ENCODE measurements at places on chromosomes 2 and 18. TPM values are rescaled to one million over a fixed set of nuclear protein-coding genes. Genes with fewer than 3 reads are reported as not detected.

DNA sequence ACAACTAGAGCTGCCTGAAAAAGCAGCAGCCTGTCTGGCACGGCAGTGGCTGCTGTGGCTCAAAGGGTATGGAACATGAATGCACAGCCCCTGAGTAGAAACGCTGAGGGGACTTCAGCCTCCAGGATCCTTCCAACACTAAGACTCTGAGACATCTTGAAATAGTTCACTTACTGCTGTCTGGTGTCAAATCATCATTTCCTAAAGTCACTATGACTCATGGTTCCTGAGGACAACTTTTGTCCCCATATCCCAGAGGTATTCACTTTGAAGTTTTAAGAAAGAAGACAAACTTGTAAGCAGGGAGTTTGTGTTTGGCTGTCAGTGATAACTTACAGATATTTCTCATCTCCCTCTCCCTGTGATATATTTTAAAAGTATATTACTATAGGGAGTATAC, 33.3 kb upstream of the NEB start:
- no peak for DNase-seq

The THADA gene
- total RNA-seq, result 46.8 TPM

The CD8B2 gene
- total RNA-seq, result not detected

DNA sequence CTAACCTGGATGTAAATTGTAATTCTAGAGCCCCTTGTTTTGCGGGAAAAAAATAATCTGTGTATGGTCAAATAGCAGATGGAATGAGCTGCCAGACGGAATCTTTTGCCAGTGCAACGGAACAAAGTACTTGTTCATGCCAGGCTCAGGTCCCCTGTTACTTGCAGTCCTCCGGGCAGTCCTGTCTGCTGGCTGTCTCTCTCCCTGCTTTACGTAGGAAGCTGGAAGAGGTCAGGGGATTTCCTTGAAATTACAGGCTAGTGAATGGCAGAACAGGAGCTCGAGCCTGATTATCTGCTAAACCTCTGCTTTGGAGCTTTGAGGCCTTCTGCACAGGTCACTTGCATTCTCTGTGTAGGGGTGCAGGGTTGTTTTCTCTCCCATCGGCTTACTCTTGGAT, 54.8 kb downstream of the LRRFIP1 start:
- no peak for DNase-seq

The GKN1 gene
- total RNA-seq, result not detected

GRCh38 chr2:96538487-96539214, 2.1 kb downstream of the ARID5A start:
- DNase-seq, result peak; percentile 71

- DNase-seq, result no peak
Observed at GRCh38 chr18:48022021-48022420, 91.6 kb upstream of the SMAD2 start.

The PTH2R gene
- total RNA-seq, result not detected

The MAPRE3 gene
- total RNA-seq, result 51.8 TPM

DNA sequence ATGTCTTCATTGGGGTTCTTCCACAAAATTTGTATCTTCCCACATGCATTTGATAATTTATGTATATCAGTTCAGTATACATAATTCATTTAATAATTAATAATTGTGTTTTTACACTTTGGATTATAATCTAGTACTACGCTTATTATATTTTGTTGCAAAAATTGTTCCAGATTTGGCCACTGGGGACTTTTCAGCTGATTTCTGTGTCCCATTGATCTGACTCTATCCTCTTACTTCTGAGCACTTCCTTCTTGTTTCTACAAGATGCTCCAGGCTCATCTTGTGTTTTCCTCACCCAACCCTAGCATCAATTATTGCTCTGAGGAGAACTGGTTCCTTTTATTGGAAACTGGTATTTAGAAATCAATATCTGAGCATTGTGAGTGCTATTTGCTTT, 215.3 kb upstream of the CDH19 start:
- DNase-seq, result no peak

The HOXD11 gene
- total RNA-seq, result not detected

DNA sequence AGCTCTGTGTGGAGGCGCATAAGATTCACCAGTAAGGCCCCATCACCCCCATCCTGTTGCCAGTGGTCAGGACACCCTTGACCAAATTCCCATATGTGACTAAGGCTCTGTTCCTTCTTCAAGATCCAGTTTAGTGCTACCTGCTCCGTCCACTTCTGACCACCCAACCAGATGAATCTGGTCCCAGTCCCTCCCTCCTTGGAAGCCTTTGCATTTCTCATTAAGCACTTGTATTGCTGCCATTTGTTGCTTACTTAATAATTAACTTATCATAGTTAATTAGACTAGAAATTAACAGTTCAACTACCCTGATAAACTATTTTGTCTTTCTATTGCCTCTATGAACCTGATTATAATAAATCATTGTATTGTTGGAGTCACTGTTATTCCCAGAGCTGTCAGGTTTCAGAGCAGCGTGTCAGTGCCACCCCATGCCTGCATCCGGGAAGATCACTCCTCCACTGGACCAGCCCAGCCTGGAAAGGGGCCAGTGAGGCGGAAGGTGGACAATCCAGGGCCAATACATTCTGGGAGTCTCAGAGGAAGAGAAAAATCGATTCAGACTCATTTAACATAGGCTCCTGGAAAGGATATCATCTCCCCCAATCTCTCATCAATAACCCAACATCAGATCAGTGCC, 9.5 kb upstream of the NAT8 start:
- no peak for DNase-seq

The EVX2 gene
- not detected for total RNA-seq

- no peak for DNase-seq
Observed at GRCh38 chr2:111671426-111672150, 212.4 kb downstream of the ANAPC1 start.

GRCh38 chr2:204743393-204743960, 198.2 kb downstream of the PARD3B start:
- no peak for DNase-seq

DNA sequence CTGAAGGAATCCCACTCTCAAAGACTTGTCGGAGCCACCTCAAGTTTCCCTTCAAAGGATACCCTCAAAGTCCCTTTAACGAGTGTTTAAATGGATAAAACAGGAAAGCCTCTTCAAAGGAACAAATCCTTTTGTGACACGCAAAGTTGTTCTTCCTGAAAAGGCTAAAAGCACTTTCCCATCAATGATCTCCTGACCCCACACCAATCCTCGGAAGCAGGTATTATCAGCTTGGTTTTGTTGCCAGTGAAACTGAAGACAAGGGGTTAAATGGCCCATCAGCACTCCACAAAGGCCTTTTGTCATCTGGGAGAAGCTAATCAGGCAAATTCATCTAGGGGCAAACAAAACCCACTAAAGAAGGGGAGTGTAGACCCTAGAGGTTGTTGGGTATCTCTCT, 418.0 kb upstream of the ID2 start:
- DNase-seq, result no peak

DNA sequence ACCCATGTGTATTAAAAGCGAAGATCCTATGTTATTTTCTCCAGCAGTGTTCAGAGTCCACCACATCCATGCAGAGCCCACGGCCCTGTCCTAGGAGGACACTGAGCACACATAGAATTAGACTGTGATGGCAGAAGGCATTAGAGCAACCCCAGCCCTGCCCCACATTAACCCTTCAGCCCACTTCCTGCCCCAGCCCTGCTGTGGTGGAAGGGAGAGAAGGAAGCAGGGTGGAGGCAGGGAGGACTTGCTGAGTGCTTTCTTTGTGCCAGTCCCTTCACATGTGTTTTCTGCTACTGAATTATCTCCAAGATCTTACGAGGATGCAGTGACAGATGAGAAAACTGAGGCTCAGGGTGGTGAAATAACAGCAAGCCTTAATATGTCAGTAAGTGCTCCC, 339.0 kb downstream of the SMAD2 start:
- DNase-seq, result no peak

The IKZF2 gene
- 6.4 TPM for total RNA-seq

GRCh38 chr2:216803791-216804190, 56.1 kb downstream of the TNP1 start:
- DNase-seq, result no peak

- DNase-seq, result no peak
Observed at GRCh38 chr2:76579911-76580310, 869.2 kb upstream of the GCFC2 start.

- DNase-seq, result no peak
Observed at GRCh38 chr2:127185705-127186104, 34.4 kb downstream of the CYP27C1 start.

GRCh38 chr2:37039580-37039979, 44.6 kb downstream of the HEATR5B start:
- DNase-seq, result no peak
